ENCODE measurements at places on chromosomes 6 and 20.
A peak's percentile ranks its signal among the peaks of the same experiment; 100 is the strongest.

- no peak for DNase-seq
Observed at GRCh38 chr20:57772349-57772964, 62.6 kb upstream of the PMEPA1 start.

GRCh38 chr6:2767657-2768524, 2.7 kb downstream of the WRNIP1 start:
- DNase-seq = no peak

- DNase-seq = no peak
Observed at GRCh38 chr20:13183005-13183404, 38.1 kb upstream of the ISM1 start.

DNA sequence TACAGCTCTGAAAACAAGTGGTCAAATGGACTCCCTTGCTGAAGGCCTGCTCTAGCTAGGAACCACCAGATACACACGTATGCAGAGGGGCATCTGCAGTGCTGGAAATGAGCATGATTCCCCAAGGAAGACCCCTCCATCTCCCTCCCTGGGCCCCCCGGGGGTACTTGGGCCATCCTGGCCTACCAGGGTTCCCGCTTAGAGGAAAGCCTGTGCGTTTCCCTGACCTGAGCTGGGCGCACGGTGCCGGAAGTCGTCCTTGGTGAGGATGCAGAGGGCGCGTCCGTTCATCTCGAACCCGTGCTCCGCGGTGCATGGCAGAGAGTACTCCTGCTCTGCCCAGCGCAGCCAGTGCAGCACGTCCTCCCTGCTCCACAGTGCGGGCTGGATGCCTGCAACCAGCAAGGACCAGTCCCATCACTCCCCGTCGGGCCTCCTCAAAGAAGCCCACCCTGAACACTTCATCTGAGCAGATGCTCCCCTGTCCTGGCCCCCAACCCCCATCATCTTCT, 11.8 kb downstream of the ETV7 start:
- DNase-seq = no peak

DNA sequence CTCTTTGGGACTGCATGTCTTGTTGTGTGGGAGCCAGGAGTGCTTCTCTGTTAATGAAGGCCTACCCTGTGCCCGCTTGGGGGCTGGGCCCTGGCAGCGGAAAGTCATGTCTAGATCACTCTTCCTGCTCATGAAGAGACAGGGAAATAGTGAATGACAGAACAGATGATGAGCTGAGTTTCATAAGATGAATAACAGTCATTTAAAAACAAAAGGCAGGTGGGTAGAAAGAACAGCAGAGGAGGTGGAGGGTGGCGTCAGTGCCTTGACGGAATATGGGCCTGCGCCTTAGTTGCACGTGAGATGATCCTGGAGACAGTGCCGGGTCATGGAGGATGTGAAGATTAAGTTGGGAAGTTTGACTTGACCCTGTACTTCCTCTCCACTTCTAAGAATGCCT, 85.5 kb downstream of the ARID1B start:
- DNase-seq = no peak

DNA sequence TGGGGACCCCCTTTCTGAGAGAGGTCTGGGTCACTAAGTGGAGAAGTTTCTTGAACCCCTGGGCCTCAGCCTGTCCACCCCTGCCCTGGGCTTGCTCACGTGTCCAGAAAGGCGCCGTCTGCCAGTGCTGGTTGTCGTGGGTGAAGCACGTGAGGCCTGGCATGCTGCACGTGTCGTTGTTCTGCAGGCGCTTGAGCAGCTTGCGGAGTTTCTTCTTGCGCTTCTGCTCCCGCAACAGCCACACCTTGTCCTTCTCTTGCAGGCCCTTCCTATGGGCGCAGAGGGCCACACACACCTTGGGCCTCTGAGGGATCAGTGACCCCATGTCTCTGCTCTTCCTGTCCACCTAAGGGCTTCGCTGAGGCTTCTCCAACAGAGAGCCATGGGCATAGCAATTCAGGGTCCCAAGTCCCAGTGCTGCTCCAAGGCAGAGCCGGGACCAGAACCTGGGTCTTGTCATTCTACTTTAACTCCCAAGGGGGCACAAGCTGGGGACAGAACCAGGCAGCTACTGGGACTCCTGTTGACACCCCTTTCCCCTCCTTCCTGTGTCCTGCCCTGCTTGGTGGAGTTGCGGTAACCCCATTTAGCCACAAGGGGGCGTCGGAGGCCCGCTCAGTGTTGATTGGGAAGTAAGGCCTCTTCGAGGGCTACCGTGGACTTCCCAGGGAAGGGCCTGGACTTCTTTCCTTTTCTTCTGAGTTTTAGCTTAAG, 121.8 kb downstream of the SULF2 start:
- peak; percentile 53 for DNase-seq

GRCh38 chr20:58090161-58090560, 138.3 kb downstream of the ANKRD60 start:
- DNase-seq = no peak

GRCh38 chr6:93516441-93516840, 97.1 kb upstream of the EPHA7 start:
- no peak for DNase-seq

DNA sequence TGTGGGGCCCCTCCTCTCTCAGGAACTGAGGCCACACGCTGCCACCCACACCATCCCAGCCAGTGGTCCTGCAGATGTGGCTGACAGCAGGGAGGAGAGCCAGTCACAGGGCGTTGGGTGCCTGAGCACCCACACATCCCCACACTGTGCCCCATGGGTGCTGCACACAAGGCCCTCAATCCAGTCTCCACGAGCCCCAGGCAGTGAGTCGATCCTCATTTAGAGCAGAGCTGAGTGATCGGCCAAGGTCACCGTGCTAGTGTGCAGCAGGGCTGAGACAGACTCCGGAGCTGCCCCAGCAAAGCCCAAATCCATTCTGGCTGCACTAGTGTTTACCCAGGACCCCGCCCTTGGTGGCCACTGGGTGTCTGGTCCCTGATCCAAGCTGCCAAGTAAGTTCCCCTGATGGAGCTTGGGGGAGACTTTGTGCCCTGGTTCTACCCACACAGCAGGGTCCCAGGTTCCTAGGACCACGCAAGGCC, 9.0 kb downstream of the C20orf203 start:
- no peak for DNase-seq

DNA sequence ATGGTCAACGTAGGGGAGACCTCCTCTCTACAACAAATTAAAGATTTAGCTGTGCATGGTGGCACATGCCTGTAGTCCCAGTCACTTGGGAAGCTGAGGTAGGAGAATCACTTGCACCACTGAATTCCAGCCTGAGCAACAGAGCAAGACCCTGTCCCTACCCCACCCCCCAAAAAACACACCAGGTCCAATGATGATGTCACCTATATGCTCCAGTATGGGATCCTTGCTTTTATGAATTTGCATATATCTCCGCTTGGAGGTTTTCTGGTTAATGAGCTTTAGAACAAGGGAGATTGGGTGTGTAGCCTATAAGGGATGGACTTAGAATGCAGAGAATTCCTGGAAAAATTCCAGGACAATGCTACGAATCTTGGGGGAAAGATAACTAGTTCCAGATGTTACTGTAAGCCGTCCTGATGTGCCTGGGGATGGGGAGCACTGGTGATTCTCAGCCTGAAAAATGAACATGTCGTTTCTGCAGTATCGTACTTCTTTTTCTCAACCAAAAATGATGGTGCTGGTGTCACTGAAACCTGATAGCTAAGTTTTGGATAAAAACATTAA, 61.1 kb downstream of the ZBTB2 start:
- DNase-seq = no peak

DNA sequence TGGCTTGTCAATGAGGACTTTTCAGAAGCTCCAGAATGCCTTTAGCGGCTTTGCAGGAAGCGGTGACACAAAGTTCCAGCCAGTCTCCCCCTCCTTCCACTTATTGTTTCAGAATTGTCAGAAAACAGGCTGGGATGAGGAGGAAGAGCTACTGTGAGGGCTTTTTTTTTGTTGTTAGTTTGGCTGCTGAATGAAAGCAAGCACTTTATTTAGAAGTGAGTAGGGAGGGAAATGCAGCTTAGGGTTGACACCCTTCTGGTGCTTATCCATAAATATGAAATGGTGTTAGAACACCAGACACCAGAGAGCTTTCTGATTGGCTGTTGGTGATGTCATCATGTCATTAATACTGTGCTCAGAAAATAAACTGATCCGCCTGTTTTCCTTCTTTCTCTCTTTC, 251.5 kb downstream of the SOX4 start:
- no peak for DNase-seq

DNA sequence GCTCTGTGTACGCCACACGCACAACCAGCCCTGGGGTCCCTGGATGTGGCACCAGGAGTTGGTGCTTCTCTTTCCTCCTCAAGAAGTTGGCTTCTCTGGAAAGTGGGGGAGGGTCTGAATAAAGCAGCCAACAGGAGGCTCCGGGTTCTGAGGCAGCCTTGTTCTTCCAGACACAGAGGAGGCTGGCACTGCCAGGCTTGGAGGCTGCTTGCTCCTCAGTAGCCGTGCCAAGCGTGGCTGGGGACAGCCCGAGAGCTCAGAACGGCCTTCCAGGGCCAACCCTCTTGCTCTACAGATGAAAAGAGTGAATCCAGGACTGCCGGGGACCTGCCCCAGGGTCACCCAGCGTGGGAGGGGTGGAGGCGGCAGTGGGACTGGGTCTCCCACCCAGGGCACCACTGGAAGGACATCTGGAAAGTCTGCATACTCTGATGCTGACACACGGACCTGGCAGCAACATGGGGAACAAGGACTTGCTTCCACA, 70.4 kb downstream of the SLC22A23 start:
- DNase-seq = no peak

- no peak for DNase-seq
Observed at GRCh38 chr6:61909486-61909885, 376.5 kb downstream of the KHDRBS2 start.

DNA sequence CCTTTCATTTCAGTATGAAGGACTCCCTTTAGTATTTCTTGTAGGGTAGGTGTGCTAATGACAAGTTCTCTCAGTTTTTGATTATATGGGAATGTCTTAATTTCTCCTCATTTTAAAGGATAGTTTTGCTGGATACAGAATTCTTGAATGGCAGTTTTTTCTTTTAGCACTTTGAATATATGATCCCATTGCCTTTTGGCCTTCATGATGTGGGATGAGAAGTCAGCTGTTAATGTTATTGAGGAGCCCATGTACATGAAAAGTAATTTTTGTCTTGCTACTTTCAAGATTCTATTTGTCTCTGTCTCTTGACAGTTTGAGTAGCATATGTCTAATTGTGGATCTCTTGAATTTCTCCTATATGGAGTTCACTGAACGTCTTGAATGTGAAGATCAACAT, 30.9 kb downstream of the RSPH3 start:
- DNase-seq = no peak

DNA sequence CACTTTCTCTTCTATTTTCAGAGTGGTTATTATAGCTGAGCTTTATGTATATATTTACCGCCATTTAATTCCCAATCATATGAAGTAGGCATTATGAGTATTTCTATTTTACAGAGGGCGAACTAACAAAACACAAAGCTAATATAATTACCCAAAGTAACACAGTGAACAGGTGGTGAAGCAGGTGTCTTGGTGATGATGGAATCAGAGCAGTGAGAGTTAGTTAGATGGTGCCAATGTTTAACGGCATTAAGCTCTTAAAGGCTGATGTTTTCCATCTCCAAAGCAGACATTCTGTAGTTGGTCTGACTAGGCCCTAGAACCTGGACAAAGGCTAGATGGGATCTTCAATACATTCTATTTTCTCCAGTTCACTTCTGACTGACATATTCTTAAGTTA, 551.1 kb upstream of the SYNCRIP start:
- DNase-seq = no peak
